ENCODE measurements at places on chromosomes 5 and 9.

GRCh38 chr5:43376496-43377140 lies 35.6 kb downstream of the CCL28 start:
- H3K27ac ChIP-seq, result no peak overlapping the region
- H3K36me3 ChIP-seq, result peaks cover 31% of the 10 kb centered on the region
- DNase-seq, result no peak
- H3K4me3 ChIP-seq, result no peak overlapping the region

DNA sequence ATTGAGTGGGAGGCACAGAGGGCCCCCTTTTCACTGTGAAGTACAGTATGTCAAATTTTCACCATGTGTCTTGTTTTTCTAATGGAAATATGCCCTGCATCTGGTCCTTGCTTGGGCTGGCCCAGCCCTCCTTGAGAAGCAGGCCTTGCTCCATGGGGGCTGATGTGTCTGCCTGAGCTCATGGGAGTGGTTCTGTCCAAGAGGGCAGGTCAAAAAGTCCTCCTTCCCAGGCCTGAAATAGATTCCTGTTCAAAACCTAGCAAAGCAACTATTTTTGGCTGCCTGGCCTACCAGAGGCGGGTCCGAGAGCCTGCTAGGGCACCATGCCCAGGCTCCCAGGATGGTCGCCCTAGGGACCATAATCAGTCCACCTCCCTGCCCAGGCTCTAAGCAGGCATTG lies 40.5 kb upstream of the NEURL1B start:
- no peak overlapping the region for H3K27ac ChIP-seq
- no peak overlapping the region for H3K4me3 ChIP-seq
- no peaks in the 10 kb centered on the region for H3K4me1 ChIP-seq
- no peaks in the 10 kb centered on the region for H3K27me3 ChIP-seq

GRCh38 chr5:127400539-127400938 lies 109.9 kb downstream of the MEGF10 start:
- no peak overlapping the region for H3K27ac ChIP-seq
- no peak overlapping the region for H3K4me3 ChIP-seq
- no peaks in the 10 kb centered on the region for H3K4me1 ChIP-seq
- no peak for DNase-seq

DNA sequence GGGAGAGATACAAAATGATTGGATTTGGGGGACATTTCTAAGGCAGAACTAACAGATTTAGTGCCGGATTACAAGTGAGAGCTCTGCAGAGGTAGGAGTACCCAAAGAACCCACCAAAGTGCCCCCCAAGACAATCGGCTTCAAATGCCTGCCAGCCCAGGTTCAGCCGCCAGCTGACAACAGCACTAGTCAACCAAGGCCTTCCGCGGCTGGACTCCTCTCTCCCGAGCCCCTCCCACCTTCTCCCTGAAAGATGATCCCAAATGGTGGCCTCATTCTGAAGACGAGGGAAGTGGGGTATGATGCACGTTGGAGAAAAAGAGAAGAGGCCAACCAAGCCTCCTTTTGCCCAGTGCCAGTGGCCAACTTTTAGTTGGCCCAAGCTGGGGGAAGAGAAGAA lies 210.4 kb upstream of the SLC30A5 start:
- no peak overlapping the region for H3K4me3 ChIP-seq
- no peaks in the 10 kb centered on the region for H3K36me3 ChIP-seq
- H3K27me3 ChIP-seq, result no peaks in the 10 kb centered on the region
- peaks cover 31% of the 10 kb centered on the region for H3K4me1 ChIP-seq
- no peak overlapping the region for H3K27ac ChIP-seq

DNA sequence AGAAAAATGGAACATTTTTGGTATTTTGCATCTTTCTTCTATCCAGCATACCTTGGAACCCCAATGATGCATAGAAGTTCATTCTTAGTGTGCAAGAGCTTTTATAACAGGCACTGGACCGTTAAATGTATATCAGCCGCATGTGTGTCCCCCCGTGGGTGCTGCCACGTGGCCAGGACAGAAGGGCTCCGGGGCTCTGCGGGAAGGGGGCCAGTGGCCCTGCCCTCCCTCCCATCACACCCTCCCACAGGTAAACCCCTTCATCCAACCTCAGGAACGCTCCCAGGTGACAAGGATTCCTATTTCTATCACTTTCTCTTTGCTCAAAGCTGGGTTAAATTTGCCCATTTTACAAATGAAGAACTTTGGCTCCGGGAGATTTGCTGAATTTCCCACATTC lies 393.4 kb upstream of the IRX4 start:
- no peaks in the 10 kb centered on the region for H3K36me3 ChIP-seq
- H3K4me3 ChIP-seq, result no peak overlapping the region
- H3K27me3 ChIP-seq, result peaks cover 3% of the 10 kb centered on the region
- H3K4me1 ChIP-seq, result no peaks in the 10 kb centered on the region

GRCh38 chr5:64869419-64869818 lies 100.7 kb downstream of the CWC27 start:
- H3K4me3 ChIP-seq, result no peak overlapping the region
- no peak for DNase-seq
- no peak overlapping the region for H3K27ac ChIP-seq

- no peak overlapping the region for H3K27ac ChIP-seq
- peaks cover 16% of the 10 kb centered on the region for H3K4me1 ChIP-seq
- no peaks in the 10 kb centered on the region for H3K27me3 ChIP-seq
- H3K4me3 ChIP-seq, result no peak overlapping the region
- H3K36me3 ChIP-seq, result peaks cover 36% of the 10 kb centered on the region
Observed at GRCh38 chr5:80705801-80706200, 51.0 kb upstream of the DHFR start.

DNA sequence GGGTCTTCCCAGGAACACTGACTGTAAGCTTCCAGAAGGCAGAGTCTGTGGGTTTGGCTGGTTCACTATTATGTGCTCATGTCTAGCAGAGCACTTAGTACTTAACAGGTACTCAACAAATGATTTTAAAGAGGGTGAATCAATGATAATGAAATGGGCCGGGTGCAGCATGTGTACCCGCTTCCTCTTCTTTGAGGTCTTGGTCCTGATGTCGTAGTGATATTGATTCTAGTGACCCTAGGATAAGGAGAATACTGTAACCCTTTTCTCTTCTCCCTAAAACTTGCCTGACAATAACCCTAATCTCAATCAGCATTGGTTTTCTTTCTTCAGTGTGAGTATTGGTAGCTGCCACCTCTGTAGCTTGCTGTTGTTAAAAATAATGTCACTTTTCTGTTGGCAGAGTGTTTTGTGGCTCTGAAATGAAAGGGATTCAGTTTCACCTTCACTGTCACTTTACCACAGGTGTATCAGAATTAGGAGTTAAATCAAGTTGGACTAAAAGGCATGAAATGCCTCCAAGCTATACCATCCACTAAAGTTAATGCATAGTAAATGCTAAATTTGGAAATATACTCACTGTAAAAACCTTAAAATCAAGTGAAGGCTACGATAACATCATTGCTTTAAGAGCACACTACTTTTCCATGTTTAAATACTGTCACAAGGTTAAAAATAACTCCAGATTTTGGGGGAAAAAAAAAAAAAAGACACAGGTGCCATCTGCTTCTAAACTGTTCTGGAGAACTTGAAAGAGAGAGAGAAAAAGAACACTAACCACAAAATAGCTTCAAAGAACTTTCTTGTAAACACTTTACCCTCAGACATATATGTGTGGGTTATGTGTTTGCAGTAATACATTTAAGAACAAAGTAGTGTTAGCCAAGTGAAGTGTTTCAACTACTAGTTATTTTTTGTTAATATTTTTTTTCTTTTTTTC lies 6.0 kb downstream of the CAMK4 start:
- H3K27me3 ChIP-seq, result no peaks in the 10 kb centered on the region
- H3K27ac ChIP-seq, result peak overlapping the region; percentile 96
- H3K36me3 ChIP-seq, result peaks cover 21% of the 10 kb centered on the region
- peaks cover 71% of the 10 kb centered on the region for H3K4me1 ChIP-seq
- peak; percentile 36 for DNase-seq

- peak; percentile 35 for DNase-seq
- peak overlapping the region; percentile 56 for H3K4me3 ChIP-seq
- peaks cover 94% of the 10 kb centered on the region for H3K4me1 ChIP-seq
- H3K27ac ChIP-seq, result peak overlapping the region; percentile 78
- H3K36me3 ChIP-seq, result peaks cover 15% of the 10 kb centered on the region
Observed at GRCh38 chr9:131406563-131407436, 12.9 kb downstream of the PRRC2B start.

GRCh38 chr5:168404365-168404764 lies 81.9 kb upstream of the RARS1 start:
- H3K27me3 ChIP-seq, result peaks cover 24% of the 10 kb centered on the region
- no peak overlapping the region for H3K4me3 ChIP-seq
- H3K27ac ChIP-seq, result no peak overlapping the region
- no peaks in the 10 kb centered on the region for H3K36me3 ChIP-seq
- H3K4me1 ChIP-seq, result peaks cover 7% of the 10 kb centered on the region

- H3K4me1 ChIP-seq, result peaks cover 29% of the 10 kb centered on the region
- H3K27me3 ChIP-seq, result no peaks in the 10 kb centered on the region
- no peak overlapping the region for H3K4me3 ChIP-seq
- DNase-seq, result no peak
- H3K27ac ChIP-seq, result no peak overlapping the region
Observed at GRCh38 chr9:111806259-111806658, 11.5 kb upstream of the SHOC1 start.

GRCh38 chr9:127085186-127085585 lies 37.2 kb downstream of the ANGPTL2 start:
- no peak overlapping the region for H3K4me3 ChIP-seq
- H3K27me3 ChIP-seq, result peaks cover 9% of the 10 kb centered on the region
- DNase-seq, result no peak
- no peaks in the 10 kb centered on the region for H3K36me3 ChIP-seq

- H3K27me3 ChIP-seq, result no peaks in the 10 kb centered on the region
- no peaks in the 10 kb centered on the region for H3K4me1 ChIP-seq
Observed at GRCh38 chr9:7996558-7996957, 197.0 kb upstream of the DMAC1 start.

DNA sequence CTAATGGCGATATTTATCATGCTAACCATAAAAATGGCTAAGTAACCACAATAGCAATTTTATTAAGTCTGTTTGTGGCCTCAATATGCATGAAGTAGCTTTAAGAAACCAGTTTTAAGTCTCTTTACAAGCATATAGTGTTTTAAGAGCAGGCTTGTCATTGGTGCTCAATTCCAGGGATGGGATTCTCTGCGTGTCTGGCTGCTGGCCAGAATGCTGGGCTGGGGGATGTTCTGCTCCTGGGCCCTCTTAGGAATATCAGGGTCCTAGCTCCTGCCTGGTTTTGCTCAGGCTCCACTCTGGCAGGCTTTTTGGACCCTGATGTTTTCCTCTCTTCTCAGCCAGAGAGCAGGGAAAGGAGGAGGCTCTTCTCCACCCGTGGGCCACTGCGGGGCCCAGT lies 127.2 kb downstream of the PDE8B start:
- no peaks in the 10 kb centered on the region for H3K36me3 ChIP-seq
- no peak overlapping the region for H3K4me3 ChIP-seq
- DNase-seq, result no peak
- H3K4me1 ChIP-seq, result no peaks in the 10 kb centered on the region

DNA sequence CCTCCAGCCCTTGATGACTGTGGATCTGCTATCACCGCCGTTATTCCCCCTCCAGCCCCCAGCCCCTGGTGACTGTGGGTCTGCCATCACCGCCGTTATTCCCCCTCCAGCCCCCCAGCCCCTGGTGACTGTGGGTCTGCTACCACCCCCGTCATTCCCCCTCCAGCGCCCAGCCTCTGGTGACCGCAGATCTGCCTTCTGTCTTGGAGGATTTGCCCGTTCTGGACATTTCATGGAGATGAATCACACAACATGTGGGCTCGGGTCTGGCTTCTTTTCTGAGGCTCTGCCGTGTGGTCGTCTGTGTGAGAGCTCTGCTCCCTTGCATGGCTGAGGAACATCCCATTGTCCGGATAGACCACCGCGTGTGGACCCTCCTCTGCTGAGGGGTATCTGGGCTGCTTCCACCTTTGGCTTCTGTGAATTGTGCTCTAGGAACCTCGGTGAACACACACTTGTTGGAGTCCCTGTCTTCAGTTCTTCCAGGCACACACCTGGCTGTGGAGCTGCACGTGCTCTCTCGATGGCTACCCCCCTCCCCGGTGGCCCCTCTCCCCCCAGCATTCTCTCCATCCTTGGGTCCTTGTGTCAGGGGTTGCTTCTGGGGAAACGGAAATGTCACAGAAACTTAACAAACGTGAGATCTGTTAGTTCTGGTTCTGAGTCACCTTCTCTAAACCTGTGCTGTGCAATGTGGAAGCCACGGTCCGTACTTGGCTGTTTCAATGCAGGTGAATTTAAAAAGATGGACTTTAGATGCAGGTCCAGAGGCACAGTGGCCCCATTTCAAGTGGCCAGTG lies 105.3 kb upstream of the COL5A1 start:
- no peak overlapping the region for H3K4me3 ChIP-seq
- H3K36me3 ChIP-seq, result no peaks in the 10 kb centered on the region
- peaks cover 2% of the 10 kb centered on the region for H3K27me3 ChIP-seq
- DNase-seq, result no peak
- H3K27ac ChIP-seq, result no peak overlapping the region
- H3K4me1 ChIP-seq, result no peaks in the 10 kb centered on the region

- DNase-seq, result no peak
- no peaks in the 10 kb centered on the region for H3K36me3 ChIP-seq
- no peak overlapping the region for H3K4me3 ChIP-seq
- no peaks in the 10 kb centered on the region for H3K27me3 ChIP-seq
- H3K27ac ChIP-seq, result no peak overlapping the region
Observed at GRCh38 chr9:13171261-13171660, 108.2 kb downstream of the MPDZ start.

DNA sequence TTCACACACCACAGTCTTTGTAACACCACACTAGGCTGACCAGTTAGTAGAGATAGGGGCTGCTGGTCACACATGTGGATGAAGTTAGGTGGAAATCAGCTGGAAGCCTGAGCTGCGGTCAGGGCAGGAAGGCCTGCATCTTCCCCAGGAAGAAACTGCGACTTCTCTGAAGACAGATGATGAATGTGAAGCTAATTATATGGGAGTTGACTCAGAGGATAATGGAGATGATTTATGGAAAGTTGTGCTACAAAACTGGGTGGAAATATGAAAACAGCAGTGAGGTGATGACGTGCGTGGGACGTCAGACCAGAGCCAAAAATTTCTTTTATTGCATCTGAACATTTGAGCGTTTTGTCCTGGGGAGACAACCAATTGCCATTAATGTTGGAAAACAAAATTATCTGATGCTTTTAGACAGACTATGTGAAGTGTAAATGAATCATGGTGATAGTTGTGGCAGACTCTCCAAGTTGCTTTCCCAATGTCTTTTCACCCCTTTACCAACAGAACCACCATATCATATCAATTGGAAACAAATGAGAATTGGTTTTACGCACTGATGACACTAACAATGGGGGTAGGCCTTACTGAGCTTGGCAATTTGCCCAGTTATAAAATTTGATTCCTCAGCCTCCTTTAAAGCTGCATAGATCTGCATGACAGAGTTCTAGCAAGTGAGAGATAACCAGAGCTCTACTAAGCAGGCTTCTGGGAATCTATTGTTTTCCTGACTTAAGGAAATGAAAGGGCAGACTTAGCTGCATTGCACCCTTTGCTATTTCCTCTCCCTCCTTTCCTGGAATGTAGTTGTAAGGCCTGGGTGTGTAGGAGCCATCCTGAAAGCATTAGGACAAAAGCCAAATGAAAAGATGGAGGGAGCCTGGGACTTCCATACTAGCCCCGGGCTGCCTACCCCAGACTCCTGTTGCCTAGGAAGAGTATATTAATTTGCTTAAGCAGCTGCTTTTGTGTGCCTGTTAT lies 84.0 kb downstream of the RAB3C start:
- H3K4me1 ChIP-seq, result no peaks in the 10 kb centered on the region
- no peaks in the 10 kb centered on the region for H3K36me3 ChIP-seq
- no peak overlapping the region for H3K4me3 ChIP-seq
- no peak for DNase-seq
- no peak overlapping the region for H3K27ac ChIP-seq

- H3K27me3 ChIP-seq, result no peaks in the 10 kb centered on the region
- no peak overlapping the region for H3K27ac ChIP-seq
- DNase-seq, result no peak
- H3K36me3 ChIP-seq, result no peaks in the 10 kb centered on the region
- H3K4me1 ChIP-seq, result no peaks in the 10 kb centered on the region
Observed at GRCh38 chr5:30838936-30839496, 354.5 kb upstream of the CDH6 start.

Data from activated CD4-positive, alpha-beta T cell treated with anti-CD3 and anti-CD28 coated beads for 36 hours (primary cell).